ENCODE measurements at places on chromosomes 7 and 10.

GRCh38 chr10:128461991-128462390, 335.8 kb upstream of the MKI67 start:
- no peak for DNase-seq

DNA sequence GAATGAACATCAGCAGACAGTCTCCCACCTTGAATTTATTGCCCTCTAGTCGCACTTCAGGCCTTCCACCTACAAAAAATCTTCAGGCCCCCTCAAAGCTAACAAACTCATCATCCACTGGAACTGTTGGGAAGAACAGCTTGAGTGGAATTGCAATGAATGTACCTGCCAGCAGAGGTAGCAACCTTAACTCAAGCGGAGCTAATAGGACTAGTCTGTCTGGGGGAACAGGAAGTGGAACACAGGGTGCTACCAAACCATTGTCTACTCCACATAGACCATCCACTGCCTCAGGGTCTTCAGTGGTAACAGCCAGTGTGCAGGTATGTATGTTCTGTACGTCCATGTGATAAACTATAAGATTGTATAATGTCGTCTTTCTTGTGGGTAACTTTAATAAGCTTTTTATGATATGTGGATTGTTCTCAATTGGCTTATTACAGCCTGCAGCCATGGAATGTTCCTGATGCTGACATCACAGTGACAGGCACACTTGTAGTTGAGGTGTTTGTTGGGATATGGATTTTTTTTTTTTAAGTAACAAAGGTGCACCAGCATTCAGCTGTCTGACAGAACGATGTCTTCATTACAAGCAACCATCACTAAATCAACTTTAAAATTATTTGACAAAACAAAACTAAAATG, 53.3 kb downstream of the UBN2 start:
- DNase-seq: no peak

DNA sequence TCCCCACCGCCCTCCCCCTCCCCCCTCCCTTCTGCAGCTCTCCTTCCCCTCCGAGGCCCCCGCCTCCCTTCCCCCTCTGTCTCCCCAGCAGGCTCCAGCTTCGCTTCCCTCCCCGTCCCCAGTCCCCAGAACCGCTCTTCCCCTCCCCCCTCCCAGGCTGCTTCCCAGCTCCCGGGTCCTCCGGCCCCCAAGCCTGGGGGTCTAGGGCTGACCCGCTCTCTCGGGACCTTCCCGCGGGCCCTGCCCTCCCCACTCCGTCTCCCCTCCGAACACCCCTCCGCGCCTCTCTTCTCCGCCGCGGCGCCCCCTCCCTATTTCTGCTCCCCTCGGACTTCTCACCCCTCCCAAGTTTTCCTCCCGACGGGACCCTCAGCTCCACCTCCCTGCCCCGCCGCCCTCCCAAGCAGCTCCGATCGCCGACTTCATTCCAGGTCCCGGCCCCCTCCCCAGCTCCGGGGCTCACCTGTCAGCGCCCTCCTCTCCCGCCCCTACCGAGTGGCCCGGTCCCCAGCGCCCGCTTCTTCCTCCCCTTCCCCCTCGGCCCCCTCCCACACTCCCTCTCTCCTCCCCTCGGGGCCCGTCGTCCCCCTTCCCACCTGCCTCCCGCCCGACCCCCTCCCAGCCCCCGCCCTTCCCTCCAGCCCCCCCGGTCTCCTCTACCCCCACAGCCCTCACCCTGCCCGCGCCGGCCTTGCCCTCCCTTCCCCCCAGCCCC, 990 bp downstream of the ZNF467 start:
- peak; percentile 9 for DNase-seq

DNA sequence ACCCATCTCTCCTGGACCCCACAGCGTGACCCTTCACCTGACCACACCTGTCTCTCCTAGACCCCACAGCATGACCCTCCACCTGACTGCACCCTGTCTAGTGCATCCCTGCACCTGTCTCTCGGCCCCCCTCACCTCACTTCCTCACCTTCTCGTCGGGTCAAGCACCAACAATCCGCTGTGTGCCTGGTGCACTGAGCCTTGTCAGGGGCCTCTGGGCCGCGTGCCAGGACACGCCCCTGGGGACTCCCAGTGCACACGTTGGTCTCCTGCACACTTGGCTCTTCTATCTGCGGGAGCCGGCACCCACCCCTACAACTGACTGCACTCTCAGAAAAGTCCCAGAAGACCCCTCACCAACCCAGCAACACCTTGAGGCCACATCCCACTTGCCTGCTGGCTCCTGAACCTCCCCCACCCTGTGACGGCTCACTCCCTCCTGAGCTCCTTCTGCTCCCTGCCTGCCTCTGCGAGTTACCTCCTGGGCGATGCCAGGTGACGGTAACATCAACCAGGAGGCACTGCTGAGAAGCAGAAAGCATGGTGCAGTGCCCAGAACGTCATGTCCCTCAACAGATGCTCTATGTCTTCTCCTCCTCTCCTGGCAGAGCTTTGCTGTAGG, 147.6 kb downstream of the DIP2C start:
- DNase-seq: no peak

GRCh38 chr10:109924967-109925620, 1.8 kb upstream of the XPNPEP1 start:
- DNase-seq: no peak

DNA sequence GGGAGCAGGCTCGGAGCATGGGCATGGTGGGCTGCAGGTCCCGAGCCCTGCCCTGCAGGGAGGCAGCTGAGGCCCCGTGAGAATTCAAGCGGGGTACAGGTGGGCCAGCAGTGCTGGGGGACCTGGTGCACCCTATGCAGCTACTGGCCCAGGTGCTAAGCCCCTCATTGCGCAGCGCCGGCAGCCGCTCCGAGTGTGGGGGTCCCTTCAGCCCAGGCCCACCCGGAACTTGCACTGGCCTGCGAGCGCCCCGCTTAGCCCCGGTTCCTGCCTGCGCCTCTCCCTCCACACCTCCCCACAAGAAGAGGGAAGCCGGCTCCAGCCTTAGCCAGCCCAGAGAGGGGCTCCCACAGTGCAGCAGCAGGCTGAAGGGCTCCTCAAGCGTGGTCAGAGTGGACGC, 250.7 kb downstream of the CRPPA start:
- DNase-seq: no peak

Data from stimulated activated CD8-positive, alpha-beta memory T cell treated with anti-CD3 and anti-CD28 coated beads, Interleukin-7, amount 100 ng/mL, for 4 hours (primary cell).